ENCODE measurements at places on chromosomes 5 and 9.

DNA sequence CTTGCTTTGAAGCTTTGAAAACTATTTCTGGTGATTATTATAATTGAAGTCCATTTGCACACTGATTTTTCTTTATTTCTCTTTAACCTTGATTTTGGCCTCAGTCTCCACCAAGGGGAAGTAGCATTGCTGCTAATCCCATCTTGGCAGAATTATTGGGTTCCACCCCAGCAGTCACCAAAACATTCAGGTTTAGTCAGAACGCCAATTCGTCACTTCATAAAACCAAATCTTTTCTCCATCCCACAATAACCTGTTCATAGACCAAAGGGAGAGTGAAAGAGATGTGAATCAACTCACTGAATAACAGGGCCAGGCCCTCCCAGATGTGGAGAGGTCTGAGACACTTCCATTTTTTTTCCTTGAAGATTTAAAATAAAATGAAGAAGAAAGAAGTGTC, 95.1 kb upstream of the VCAN start:
- DNase-seq = no peak

GRCh38 chr9:98491828-98492227, 216.9 kb downstream of the GABBR2 start:
- DNase-seq = no peak

GRCh38 chr5:173868096-173868880, 19.9 kb upstream of the CPEB4 start:
- DNase-seq = no peak

GRCh38 chr9:32926911-32927310, 74.5 kb downstream of the APTX start:
- DNase-seq = no peak

GRCh38 chr9:121360601-121361374, 9.3 kb downstream of the STOM start:
- DNase-seq = no peak

GRCh38 chr9:18544456-18544855, 70.5 kb downstream of the ADAMTSL1 start:
- DNase-seq = no peak

DNA sequence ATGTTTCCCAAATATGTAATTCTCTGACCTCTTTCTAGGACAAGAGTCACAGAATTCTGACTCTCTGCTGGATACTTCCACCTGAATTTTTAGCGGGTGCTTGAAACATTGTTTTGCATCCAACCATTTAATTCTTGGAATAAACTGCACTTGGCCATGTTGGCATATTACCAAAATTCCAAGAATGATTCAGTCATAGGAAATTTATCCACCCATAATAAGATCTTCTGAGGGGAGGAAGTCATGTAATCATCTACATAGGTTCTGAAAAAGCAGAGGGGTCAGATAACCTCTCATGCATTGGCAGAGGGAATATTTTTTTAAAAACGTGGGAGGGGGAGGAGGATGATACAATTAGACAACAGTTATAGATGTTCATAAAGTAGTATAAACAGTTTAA, 156.9 kb downstream of the PAM start:
- no peak for DNase-seq

GRCh38 chr9:121784731-121785411, 133.4 kb downstream of the DAB2IP start:
- no peak for DNase-seq

- DNase-seq = no peak
These were observed 11.8 kb downstream of the S100Z start for GRCh38 chr5:76861612-76862011.
